ENCODE measurements at places on chromosomes 5 and 9.

- no peak for DNase-seq
Observed at GRCh38 chr5:120465436-120465961, 1.4 kb downstream of the PRR16 start.

- DNase-seq: no peak
Observed at GRCh38 chr5:1208743-1209488, 7.5 kb downstream of the SLC6A19 start.

DNA sequence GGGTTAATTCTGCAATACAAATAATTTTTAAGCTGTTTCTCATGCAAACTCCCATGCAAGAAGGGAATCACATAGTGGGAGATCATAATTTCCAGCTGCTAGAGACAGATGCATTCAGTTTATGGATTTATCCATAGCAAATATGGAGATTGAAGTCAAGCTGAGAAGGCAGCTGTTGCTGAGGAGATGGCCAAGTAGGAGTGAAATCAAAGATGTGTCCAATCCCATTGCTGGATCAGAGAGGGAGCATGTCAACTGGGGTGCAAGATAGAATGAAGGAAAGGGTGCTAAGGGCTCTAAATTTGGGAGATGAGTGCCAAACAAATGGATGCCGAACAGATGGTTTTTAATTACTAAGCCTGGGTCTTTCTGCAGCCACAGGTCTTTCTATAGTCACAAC lies 504.5 kb downstream of the NFIB start:
- no peak for DNase-seq

- DNase-seq: no peak
Observed at GRCh38 chr9:92328225-92328624, 2.5 kb downstream of the CENPP start.

DNA sequence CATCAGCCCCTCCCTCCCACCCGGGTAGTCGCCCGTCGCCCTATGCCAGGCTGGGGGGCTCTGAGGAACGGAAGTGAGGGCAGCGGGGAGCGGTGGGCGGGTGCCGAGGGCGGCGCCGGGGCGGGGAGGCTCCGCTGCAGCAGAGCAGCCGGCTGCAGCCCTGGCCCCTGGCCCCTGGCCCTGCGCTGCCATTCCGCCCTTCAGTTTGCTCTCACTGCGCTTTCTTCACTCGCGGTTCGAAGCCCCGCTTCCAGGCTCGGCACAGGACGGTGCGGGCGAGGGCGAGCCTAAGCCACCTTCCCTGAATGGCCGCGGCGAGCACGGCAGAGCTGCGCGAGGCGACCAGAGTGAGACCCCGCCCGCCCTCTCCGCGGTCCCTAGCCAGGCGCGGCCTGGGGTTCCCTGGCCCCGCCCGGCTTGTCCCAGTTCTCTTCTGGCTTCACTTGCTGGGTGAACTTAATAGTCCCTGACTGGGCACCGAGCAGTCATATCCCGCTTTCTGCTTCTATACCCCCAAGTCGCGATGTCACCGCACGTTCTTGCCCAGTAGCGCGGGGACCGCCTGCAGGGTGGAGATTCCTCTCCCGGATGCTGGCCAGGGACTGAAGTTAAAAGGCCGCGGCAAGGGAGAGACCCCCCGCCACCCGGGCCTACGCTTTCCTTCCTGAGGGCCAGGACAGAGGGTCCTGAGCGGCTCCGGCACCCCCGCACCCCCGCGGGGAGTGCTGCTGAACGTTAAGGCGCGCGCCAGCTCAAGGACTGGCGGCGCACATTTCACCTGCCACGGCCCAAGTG lies 623 bp upstream of the TRIM36 start:
- no peak for DNase-seq

Measured in activated CD8-positive, alpha-beta memory T cell treated with anti-CD3 and anti-CD28 coated beads for 1 hour (primary cell).